ENCODE measurements at places on chromosomes 6 and 20. TPM values are rescaled to one million over a fixed set of nuclear protein-coding genes. Genes with fewer than 3 reads are reported as not detected.

GRCh38 chr6:104957301-104958177, 632 bp downstream of the LIN28B start:
- no peak for DNase-seq

TMC2 gene
- total RNA-seq = 0.06 TPM

DNA sequence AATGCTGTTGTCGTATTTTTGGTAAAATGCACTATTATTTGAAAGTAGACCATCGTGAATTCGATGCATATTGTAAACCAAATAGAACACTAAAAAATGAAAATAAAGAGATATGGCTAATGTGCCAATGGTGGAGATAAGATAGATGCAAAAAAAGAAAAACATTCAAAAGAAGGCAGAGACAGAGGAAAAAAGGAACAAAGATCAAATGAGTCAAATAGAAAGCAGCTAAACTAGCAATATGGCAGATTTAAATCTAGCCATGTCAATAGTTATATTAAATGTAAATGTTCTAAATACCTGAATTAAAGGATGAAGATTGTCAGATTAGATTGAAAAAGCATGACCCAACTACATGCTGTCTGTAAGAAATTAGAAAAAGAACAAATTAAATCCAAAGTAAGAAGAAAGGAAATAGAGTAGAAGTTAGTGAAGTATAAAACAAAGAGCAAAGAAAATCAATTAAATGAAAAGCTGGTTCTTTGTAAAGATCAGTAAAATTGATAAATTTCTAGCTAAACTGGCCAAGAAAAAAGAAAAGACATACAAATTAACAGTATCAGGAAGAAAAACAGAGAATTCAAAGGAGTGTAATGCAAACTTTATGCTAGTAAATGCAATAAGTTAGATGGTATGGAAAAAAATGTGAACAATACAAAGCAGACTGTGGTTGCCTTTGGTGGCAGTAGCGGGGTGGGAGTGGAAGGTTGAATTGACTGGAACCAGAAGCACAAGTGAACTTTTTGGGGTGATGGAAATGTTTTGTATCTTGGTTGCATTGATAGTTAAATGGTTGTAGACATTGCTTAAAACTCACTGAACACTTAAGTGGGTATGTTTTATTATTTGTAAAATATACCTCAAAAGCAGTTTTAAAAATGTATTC, 44.8 kb downstream of the PTPN1 start:
- DNase-seq = no peak

MCHR2 gene
- not detected for total RNA-seq

DNA sequence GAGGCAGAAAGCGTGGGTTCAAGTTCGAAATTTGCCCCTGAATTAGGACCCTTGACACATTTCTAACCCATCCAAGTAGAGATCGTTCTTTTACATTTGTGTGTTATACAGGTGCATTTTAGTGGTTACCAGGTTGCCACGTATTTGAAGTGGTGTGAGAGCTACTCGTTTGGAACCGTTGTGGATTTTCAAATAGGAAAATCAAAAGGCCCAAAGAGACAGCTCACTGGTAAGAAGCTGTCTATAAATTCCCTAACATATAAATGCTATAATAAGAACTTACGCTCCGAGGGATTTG, 1.6 kb upstream of the REV3L start:
- DNase-seq = no peak

- DNase-seq = no peak
Observed at GRCh38 chr20:16064989-16065707, 508.1 kb downstream of the KIF16B start.

DNA sequence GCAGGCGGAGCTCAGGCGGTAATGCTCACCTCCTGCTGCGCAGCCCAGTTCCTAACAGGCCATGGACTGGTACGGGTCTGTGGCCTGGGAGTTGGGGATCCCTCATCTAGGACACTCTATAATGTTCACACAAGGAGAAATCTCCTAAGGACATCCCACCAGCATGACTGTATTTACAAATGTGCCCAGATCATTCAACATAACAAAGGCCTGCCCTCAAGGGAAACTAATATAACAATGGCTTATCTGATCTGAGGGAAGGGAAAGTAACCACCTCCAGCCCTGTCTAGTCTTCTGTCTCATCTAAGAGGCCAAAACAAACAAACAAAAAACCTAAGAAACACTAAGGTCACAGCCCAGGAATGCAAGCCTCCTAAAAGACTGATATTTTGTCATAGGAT, 232.8 kb downstream of the RNGTT start:
- no peak for DNase-seq

BPIFB1 gene
- total RNA-seq = not detected

SLC22A7 gene
- total RNA-seq = not detected

DNA sequence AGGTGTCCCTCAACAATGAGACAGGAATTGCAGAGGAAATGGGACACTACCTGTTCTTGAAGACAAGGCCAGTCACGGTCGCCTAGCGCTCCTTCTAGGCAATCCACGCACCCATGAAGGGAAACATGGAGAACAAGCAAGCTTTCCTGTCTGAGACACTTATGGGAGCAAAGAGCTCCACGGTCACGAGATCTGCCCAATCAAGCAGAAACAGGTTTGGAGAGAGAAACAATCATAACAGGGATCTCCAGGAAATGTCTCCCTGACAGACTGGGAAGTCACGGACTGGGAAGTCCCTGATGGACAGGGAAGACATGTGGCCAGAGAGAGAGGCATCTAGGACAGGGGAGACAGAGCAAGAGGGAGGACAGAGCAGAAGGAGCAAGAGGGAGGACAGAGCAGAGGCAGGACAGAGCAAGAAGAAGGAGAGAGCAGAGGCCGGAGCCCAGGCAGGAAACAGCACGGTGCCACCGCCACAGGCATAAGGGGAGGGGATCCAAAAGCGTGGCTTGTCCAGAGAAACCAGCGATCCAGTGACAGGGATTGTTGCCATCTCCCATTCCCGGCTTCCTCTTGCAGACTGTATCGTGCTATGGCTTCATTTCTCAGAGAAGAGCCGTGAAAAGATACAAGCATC, 167.8 kb upstream of the ZNF337 start:
- no peak for DNase-seq

- DNase-seq = no peak
Observed at GRCh38 chr20:57616143-57616951, 3.9 kb downstream of the ZBP1 start.

FRK gene
- total RNA-seq = 4.8 TPM

UBR2 gene
- 26.8 TPM for total RNA-seq

Measured in left cardiac atrium (tissue), 4 donors.